ENCODE measurements at places on chromosomes 13 and 19.

DNA sequence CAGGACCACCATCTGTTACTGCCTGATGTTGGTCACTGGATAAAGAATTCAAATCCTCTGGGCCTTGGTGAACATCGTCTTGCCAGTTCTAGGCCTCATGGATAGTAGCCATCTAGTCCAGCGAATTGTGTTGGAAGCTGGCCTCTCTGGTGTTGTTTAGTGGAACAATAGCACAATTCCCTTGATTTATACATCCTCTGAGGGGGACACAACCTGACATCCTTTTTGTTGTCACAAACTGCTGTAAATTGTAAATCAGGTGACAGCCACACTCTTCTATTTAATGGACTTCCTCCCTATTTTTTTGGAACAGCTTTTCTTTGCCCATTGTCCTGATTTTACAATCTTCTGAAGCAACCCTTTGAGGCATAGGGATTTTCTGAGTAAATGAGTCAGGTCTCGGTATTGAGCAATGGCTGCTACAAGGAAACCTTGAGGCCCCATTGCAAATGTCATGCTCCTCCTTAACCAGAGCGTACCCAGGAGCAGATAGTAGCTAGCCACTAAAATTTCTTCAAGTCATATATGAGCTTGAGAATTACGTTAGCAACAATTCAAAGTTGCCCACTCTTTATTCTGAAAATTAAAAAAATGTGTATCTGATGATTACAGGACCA, 263.3 kb downstream of the COG6 start:
- no peak for DNase-seq

GRCh38 chr19:44748426-44749254, at the start of gene BCL3:
BCL3 (plus strand) TSS chr19:44748708; CDS start chr19:44748791, 83 bp downstream.
- peak; percentile 81 for DNase-seq

- DNase-seq, result no peak
Measured at GRCh38 chr13:44661936-44662335, 85.8 kb upstream of the TSC22D1 start.

GRCh38 chr13:28597641-28598040, 61.3 kb upstream of the POMP start:
- DNase-seq, result no peak

DNA sequence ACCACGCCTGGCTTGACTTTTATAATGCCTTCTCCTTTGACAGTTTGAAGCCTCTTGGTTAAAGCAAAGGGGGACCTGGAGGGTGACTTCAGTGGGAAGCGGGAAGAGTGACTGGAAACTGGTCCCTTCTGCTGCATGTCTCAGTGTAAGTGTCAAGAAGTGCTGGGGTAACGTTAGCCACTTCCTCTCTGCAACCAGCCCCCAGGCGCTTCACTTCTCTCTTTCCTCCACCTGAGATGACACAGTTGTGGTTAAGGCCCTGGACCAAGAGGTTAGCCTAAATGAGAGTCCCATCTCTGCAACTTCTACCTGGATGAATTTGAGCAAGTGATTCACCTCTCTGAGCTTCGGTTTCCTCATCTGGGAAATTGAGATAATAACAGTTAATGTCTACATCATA, 16.3 kb downstream of the LEUTX start:
- DNase-seq, result no peak

DNA sequence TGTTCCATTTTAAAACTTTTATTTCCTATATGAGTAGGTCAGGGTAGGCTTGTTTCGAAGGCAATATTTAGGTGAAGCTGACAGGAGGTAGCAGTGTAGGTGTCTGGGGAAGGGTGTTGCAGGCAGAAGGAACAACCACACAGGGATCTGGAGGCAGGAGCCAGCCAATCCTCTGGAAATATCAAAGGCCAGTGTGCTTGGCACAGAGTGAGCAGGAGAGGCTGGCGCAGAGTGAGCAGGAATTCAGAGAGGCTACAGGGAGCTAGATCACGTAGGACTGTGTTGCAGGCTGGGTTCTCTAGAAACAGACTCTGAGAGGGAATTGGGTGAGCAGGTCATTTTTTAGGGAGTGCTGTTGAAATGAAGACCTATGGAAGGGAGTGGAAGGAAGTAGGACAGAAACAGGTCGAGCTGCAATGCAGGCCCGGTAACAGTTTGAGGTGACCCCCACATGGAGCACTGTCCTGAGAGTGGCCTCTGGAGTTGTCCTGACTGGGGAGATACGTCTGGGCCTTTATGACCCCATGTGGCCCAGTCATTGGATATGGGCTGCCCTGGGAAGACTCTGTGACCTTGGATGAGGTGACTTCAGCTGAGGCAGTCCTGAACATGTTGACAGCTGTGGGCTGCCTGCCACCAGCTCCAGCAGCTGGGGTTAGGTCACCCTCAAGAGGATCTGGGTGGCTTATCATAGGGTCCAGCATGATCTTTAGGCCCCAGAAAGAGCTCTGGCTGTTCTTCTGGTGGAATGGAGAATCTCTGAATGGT, 51.7 kb downstream of the ERCC5 start:
- DNase-seq, result no peak

DNA sequence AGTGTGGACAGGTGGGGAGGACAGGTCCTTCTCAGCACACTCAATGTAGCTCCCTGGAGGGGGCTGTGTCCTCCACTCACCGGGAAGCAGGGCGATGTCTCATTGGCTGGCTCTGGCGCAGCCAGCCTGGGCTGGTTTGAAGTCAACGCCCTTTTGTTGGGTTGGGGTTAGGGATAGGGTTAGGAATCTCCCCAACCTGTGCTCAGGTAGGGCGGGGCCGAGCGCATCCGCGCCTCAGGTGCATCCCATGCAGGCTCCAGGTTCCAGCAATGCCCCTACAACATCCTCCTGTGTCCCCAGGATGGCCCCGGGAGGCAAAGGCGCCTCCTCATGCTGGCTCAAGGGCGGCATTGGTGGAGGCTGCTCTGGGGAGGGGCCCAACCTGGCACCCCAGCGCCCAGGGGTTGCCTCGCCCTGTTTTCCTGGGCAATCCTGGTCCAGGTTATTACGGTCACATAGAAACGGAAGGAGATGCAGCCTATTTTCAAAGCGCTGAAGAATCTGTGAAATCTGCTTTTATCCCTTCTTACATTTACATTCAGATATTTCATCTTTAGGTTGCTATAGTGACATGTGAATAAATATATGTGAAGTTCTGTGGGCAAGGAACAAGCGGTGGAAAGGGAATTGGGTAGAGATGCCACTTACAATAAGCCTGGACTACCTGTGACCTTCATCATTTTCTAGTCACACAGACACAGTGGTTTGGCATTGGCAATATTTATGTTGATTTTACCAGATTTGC, 74.3 kb downstream of the TM9SF2 start:
- no peak for DNase-seq

DNA sequence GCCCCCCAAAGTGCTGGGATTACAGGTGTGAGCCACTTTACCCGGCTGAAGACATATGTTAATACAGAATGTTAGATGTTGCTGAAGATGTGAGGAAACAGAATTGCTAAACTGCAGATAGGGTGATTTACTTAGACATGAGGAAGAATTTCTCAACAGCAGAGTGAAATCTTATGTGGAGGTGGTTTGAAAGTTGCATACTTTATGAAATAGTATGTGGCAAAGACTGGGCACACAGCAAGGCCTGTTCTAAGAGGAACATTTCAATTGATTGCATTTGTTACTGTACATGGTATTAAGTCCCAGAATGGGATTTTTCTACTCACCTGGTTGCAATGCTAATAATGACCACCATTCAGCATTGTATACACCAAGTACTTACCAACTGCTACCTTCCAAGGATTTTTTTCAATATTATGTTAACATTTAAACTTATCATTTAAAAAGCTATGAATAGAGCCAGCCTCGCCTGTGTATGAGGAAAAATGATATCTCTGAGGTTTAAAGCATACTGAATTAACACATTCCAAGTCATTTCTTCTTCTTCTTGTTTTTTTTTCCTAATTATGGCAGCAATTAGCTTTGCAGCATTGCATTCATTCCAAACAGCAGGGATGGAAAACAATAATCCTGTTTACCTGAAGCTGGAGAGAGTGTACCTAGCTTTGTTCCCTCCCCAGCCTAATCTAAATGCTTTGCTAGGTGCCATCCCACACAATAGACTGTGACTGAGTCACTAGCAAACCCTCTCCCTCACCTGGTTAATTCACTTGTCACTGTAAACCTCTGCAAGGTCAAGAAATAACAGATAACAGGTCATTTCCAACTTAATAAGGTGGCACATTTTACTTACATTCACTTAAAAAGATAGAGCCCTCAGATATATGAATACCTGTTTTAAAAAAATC, 19.4 kb upstream of the KLF5 start:
- DNase-seq, result no peak

DNA sequence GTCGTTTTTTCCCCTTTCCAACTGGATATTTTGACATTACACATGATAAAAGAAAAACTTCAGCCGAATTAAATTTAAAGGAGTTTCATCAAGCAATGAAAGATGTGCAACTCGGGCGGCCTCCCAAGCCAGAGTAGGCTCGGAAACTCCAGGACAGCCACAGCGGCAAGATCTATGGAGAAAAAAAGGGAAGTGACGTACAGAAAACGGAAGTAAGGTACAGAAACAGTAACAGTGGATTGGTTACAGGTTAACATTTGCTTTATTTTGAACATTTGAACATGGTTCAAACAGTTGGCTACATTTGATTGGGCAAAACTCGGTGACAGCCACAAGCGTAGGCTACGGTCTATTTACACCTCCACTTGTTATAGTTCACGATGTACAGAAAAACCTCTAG, 30.5 kb upstream of the FAM124A start:
- DNase-seq, result no peak

DNA sequence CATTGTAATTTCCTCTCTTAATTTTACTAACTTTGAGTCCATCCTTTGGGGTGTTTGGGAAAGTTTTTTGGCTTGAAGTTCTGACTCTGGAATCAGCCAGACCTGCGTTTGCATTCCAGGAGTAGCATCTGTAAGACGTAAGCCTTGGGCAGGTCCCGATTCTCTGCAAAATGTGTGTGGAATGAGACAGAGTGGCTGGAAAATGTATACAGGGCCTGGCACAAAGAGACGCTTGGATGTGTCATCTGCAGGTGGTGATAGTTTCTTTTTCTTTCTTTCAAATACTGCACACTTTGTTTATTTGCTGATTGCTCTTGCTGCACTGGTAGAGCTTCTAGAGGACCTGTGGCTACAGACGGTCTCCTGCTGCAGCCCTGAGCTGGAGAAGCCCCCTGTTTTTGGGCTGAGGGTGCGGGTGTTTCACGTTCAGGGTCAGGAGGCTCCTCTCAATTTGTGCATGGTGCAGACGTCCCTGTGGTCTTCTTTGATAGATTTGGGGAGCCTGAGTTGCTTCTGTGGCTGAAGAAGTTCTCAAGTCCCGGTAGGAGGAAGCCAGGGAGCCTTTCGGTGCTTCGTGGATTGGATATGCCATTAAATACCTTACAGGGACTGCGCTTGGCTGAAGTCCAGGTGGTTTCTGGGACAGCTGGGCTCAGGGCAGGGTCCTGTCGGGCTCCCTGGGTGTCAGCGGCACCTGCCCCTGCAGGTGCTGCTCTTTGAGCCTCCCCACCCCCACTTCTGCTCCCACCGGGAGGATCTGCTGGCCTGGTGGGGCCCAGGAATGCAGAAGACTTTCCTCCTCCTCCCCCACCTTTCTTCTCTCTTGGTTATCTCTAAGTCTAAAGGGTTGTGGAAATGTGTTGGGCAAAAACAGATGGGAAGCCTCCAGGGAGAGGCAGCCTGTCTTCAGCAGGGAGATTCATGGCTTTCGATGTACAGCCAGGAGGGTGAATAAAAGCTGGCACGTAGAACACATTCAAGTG, 44.0 kb upstream of the GAS6 start:
- DNase-seq, result no peak

- no peak for DNase-seq
Measured at GRCh38 chr19:10550336-10550735, 6.6 kb downstream of the ATG4D start.

GRCh38 chr13:83884141-83884540, 1.9 kb upstream of the SLITRK1 start:
- no peak for DNase-seq

DNA sequence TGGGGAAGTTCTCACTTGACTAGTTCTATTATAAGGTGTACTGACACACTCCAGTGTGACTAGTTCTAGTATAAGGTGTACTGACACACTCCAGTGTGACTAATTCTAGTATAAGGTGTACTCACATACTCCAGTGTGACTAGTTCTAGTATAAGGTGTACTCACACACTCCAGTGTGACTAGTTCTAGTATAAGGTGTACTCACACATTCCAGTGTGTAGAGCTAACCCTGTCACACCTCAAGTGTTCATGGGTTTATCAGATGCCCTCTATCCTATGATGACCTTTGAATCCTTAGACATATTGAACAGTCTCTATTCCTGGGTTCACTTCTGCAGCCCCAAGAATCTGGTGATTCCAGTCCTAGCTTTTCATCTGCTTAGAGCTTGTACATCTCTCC, 54.6 kb upstream of the MYO16 start:
- no peak for DNase-seq

- DNase-seq, result no peak
Measured at GRCh38 chr19:35098413-35099049, 17.1 kb upstream of the FXYD3 start.

Data from CD8-positive, alpha-beta T cell (primary cell).